Hepatocyte (in vitro differentiated cells): ENCODE measurements at places on chromosomes 3 and 15. TPM values are rescaled to one million over a fixed set of nuclear protein-coding genes. Genes with fewer than 3 reads are reported as not detected.

IGDCC3 gene
- total RNA-seq: 8.1 and 15.1 TPM in 2 replicates

IQCH gene
- total RNA-seq: 0.24 and 1.0 TPM in 2 replicates

NISCH gene
- 52.1 and 74.5 TPM in 2 replicates for total RNA-seq

TMEM207 gene
- total RNA-seq: 2.1 and 2.9 TPM in 2 replicates

CHRNA3 gene
- total RNA-seq: 0.12 and 2.3 TPM in 2 replicates

DNA sequence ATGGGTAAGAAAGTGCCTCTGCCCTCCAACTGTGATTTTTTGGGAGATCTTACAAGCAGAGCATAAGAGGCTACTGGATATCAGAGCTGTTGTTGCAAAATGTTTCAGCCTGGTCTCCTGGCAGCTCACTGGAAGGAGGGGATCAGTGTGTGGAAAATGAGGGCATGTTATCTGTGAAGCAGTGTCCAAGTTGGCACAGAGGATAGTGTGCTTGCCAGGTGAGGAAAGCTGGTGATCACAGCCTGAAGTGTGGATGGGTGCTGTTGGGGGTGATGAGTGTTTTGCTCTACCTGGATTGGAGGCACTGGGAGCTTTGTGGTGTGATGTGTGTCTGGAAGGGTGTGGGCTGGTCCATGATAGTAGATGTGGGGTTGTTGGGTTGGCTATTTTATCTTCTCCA lies 69.3 kb downstream of the MCTP2 start:
- H3K4me1 ChIP-seq: no peaks in the 10 kb centered on the region
- H3K4me3 ChIP-seq: no peak overlapping the region
- no peaks in the 10 kb centered on the region for H3K27me3 ChIP-seq
- no peak for DNase-seq
- H3K36me3 ChIP-seq: no peaks in the 10 kb centered on the region
- H3K27ac ChIP-seq: no peak overlapping the region

DNA sequence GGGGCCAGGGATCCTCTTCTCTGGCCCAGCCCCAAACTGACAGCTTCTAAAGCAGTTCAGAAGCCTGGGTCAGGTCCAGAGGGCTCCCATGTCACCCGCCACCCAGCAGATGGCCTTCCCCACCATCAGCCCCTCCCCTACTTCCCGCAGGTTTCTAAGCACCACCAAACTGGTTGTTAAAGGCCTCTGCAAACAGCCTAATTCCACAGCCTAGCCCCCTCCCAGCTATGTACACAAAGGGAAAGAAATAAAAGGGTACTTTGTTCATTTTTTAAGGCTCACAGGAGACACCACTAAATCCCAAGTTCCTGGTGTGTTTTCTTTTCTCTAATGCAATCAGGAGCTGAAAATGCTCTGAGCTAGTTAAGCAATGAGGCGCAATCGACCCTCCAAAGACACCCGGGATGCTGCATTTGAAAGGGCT lies 30.6 kb downstream of the PLCH1 start:
- peak; percentile 13 for DNase-seq
- no peak overlapping the region for H3K4me3 ChIP-seq
- H3K4me1 ChIP-seq: peaks cover 8% of the 10 kb centered on the region
- no peaks in the 10 kb centered on the region for H3K27me3 ChIP-seq

- no peaks in the 10 kb centered on the region for H3K36me3 ChIP-seq
- peak; percentile 4 for DNase-seq
- no peak overlapping the region for H3K27ac ChIP-seq
- H3K4me1 ChIP-seq: peaks cover 9% of the 10 kb centered on the region
Measured at GRCh38 chr15:78204351-78205309, 29.7 kb downstream of the ACSBG1 start.

DNA sequence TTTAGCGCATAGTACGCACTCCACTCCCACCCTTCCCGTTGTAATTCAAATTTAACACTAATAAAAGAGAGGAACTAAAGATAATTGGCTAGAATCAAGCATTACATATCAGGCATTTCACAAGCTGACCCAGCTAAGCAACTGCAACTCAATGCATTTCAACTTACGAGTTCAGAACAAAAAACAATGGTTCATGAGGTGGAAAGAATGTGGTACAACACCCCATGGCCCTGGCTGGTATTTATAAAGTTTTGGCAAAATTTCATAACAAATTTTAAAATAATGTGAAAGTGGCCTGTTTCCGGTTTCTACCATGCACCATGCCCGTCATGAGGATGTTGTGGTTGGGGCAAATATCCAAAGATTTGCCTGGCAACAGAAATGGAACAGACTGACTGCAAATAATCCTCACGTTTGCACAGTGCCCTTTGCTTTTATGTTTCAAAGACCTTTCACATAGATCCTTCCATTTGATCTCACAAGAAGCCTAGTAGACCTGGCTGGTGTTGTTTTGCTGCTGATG lies 455.3 kb upstream of the NR2F2 start:
- H3K27ac ChIP-seq: peak overlapping the region; percentile 48
- no peak for DNase-seq

- H3K36me3 ChIP-seq: no peaks in the 10 kb centered on the region
- H3K27me3 ChIP-seq: no peaks in the 10 kb centered on the region
- no peak overlapping the region for H3K4me3 ChIP-seq
- no peak for DNase-seq
Measured at GRCh38 chr3:15578289-15578867, 23.0 kb downstream of the HACL1 start.

- no peak overlapping the region for H3K27ac ChIP-seq
- H3K4me3 ChIP-seq: no peak overlapping the region
- no peak for DNase-seq
- no peaks in the 10 kb centered on the region for H3K36me3 ChIP-seq
Measured at GRCh38 chr15:48086576-48086975, 34.2 kb upstream of the SLC24A5 start.

GRCh38 chr3:59482684-59483083 lies 432.9 kb upstream of the CFAP20DC start:
- DNase-seq: no peak
- no peak overlapping the region for H3K4me3 ChIP-seq
- H3K27me3 ChIP-seq: no peaks in the 10 kb centered on the region
- H3K27ac ChIP-seq: no peak overlapping the region
- H3K36me3 ChIP-seq: no peaks in the 10 kb centered on the region
- H3K4me1 ChIP-seq: no peaks in the 10 kb centered on the region
